ENCODE measurements at places on chromosomes 1 and 21. TPM values are rescaled to one million over a fixed set of nuclear protein-coding genes. Genes with fewer than 3 reads are reported as not detected.
A peak's percentile ranks its signal among the peaks of the same experiment; 100 is the strongest.

Gene OR2T35
- total RNA-seq, result not detected

- DNase-seq, result no peak
Observed at GRCh38 chr1:57857809-57858208, 433.9 kb upstream of the DAB1 start.

DNA sequence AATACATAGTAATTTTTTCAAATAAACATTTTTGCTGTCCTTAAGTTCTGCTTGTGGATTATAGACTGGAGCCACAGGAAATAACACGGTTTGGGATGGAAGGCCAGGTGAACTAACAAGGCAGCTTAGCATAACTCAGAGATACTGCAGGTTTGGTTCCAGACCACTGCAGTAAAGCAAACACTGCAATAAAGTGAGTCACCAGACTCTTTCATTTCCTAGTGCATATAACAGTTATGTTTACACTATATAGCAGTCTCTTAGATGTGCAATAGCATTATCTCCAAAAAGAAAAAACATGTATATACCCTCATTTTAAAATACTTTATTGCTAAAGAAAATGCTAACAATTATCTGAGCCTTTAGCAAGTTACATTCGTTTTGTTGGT, 22.0 kb downstream of the LRRC42 start:
- no peak for DNase-seq

DNA sequence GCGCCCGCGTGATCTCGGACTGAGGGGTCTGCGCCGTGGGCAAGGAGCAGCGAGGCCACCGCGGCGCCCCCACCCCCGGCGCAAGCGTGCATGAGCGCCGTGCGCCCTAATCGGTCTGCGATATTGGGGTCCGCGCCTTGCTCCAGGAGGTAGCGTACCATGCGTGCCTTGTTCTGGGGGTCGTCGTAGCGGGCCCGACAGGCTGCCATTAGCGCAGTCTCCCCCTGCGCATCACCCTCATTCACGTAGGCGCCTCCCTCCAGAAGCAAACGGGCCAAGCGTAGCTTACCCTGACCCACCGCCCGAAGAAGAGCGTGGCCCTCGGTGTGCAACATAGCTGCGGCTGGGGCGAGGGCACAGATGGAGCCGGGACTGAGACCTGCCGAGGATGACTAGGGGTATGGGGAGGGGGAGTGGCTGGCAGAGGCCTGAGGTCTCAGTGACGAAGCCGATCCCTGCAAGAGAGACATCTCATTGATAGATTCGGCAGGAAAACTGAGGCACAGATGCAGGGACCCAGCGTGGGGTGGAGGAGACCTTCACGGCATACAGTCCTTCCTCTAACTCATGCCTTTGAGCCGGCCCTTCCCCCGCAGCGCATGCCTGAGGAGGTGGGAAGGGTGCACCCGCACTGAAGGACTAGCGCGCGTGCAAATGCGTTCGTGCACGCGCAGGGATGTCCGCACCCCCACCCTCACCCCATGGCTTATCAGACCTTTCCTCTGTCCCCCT, 2.8 kb downstream of the ANKRD34A start:
- DNase-seq, result peak; percentile 63

DNA sequence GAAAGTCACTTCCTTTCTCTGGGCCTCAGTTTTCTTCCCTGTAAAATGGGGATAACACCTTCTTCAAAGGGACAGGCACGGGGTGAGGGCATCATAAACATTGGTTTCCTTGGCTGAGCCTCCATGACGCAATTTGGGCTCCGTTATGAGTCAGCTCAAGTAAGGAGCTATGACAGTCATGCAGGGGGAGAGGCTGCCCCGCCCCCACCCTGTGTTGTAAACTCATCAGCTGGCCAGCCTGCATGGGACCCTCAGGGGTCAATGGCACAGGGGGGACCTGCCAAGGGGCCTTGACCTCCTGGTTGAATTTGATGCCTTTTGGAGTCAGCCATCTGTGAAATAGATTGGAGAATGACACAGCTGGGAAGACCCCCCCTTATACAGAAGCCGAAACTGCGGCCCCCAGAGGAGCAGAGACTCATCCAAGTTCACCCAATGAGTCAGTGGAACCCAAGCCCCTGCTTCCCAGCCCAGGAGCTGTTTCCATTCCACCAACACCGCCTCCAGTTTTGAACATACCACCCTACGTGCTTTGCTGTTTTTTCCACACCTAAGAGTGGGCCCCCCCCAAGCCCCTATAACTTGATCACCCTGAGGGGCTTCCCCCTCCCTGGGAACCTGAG, 36.8 kb upstream of the RUNX3 start:
- peak; percentile 83 for DNase-seq

DNA sequence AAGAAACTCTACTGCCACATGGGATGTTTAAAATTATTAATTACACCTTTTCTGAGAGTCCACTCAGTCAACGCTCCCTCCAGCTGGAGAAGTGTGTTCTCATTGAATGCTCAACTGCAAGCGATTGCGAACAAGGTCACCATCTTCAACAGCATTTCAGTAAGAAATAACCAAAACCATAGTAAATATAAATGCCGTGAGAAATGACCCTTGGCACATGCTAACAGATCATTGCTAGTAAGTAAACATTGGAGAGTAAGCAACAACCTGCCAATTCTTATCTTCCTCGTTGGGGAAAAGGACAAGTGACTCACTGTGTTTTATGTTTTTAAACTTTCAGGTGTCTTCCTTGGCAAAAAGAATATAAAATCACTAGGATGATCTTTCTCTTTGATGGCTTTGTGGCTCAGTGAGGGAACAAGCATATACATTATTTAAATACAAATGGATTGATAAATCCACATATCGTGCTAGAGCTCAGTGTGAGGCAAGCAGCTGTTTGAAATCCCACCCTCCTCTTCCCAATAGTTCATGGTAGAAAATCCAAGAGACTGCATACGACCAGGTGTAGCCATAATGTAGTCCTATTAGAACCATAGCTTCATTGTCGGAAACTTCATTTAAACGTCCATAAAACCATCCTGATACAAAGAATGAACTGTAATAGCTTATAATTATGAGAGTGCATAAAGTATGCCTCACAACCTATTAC, 214.6 kb downstream of the GRIK1 start:
- DNase-seq, result no peak

- DNase-seq, result no peak
Observed at GRCh38 chr1:89332461-89332860, 31.4 kb upstream of the GBP6 start.

DNA sequence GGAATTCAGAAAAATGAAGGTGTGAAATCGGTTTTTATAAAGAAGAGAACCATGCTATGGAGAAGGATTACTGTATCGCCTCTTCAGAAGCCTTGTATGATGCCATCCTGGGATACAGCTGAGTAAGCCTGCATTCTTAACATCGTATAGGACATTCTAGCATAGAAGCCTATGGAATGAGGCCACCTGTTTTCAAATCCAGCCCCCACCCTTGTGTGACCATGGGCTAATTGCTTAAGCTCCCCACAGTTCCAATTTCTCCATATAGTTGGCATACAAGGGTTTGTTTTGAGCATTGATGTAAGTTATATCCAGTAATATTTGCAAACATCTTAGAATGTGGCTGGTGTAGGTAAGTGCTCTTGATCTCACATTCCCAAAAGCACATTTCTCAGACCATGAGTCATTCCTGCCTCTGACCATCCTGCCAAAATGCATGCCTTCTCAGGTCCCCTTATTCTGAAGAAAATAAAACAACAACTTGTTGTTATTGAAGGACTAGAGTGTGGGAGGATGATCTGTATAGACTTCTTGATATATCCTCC, 1.5 kb downstream of the OR14A2 start:
- DNase-seq, result no peak

- DNase-seq, result peak; percentile 60
Observed at GRCh38 chr1:175152006-175152652, 40.4 kb downstream of the KIAA0040 start.

Gene PITHD1
- total RNA-seq, result 82.1 TPM

DNA sequence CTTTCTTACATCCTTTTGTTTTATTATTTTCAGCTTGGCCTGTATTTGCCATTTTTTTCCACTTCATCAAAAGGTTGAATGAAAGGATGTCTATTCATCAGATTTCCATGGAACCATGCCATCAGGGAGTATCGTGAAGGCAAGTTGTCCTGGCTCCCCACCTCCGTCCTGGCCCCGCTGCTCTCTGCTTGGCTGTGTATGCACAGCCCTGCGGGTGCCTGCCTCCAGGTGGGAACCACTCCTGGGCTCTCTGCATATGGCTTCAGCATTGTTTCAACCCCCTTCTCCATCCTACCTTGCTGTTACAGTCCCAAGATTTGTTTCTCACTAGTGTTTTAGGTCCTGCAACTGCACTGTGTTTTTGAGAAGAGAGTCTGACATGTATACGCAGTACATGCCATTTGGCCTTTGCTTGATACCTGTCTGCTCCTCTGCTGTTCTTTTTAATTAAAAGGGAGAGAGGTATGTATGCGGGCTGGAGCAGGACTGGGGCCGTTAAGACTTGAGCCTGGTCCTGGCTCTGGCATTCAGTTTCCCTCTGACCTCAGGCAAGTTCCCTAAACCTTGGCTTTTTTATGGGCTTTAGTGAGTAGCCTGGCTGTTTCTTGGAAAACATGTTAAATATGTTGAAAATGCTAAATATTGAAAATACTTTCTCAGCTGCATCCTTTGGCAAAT, 69.9 kb upstream of the GCLM start:
- no peak for DNase-seq

- no peak for DNase-seq
Observed at GRCh38 chr1:166391279-166392066, 224.7 kb upstream of the FAM78B start.

DNA sequence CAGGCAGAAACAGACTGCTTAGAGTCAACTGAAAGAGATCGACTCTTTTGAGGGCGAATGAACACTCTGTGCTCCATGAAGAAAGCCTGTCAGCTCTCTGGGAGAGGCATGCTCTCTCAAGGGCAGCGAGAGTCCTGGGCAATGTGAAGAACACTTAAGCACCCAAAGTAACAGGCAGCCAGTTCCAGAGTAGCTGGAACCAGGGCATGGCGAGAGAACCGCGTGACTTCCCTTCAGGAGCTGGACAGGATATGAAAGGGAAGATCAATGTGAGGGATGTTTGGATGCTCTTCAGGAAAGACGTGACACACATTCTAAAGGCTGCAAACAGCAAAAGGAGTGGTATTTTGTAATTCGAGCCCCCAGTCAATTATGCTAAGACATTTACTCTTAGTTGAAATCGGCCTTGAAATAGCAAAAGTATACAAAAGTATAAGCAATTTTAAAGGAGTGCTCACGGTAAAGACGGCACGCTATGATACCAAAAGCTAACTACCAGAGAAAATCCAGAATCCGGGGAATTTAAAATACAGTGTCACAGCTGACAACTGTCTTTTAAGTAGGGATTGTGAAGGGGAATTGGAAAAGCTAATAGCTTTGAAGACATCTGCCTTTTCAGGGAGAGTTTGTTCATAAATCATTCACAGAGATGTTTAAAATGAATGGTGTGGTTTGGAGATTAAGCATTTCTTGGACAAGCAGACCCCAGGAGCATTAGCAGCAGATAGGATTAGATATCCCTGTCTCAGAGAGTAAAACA, 20.8 kb downstream of the ADAMTS5 start:
- no peak for DNase-seq

Gene RPL22
- total RNA-seq, result 491 TPM

DNA sequence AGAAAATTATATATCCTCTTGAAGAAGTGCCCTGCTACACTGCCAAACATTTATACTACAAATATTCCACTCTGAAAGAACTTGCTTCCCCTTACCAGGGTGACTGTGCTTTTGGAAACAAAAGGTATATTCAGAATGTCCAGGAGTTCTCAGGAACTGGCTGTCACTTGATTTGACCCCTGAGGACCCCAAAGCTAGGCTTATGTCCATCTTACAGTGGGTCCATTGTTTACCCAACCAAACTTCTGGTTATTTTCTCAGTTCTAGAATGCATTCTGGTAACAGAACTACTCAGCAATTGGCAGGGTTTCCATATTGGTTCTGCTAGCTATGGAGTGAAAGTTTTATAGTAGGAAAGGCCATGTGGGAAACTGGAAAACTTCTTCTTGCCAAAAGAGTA, 207.1 kb upstream of the KCTD3 start:
- DNase-seq, result no peak

Gene SLAMF7
- 8.2 TPM for total RNA-seq

GRCh38 chr1:62040450-62040849, 154.2 kb upstream of the L1TD1 start:
- no peak for DNase-seq

Gene VHLL
- total RNA-seq, result 0.53 TPM

Gene CD247
- total RNA-seq, result 340 TPM

- DNase-seq, result no peak
Observed at GRCh38 chr1:15231714-15232201, 15.3 kb upstream of the FHAD1 start.
